ENCODE measurements at places on chromosomes 2 and 18. TPM values are rescaled to one million over a fixed set of nuclear protein-coding genes. Genes with fewer than 3 reads are reported as not detected.

KLHL41 gene
- total RNA-seq = not detected

HOXD11 gene
- not detected for total RNA-seq

DLGAP1 gene
- total RNA-seq = 1.0 TPM

CMPK2 gene
- total RNA-seq = 6.8 TPM

CTLA4 gene
- total RNA-seq = 254 TPM

LDAH gene
- 35.2 TPM for total RNA-seq

OTOF gene
- total RNA-seq = 1.6 TPM

DARS1 gene
- total RNA-seq = 218 TPM

- no peak for DNase-seq
Observed at GRCh38 chr2:178473931-178474330, 4.5 kb downstream of the FKBP7 start.

DNA sequence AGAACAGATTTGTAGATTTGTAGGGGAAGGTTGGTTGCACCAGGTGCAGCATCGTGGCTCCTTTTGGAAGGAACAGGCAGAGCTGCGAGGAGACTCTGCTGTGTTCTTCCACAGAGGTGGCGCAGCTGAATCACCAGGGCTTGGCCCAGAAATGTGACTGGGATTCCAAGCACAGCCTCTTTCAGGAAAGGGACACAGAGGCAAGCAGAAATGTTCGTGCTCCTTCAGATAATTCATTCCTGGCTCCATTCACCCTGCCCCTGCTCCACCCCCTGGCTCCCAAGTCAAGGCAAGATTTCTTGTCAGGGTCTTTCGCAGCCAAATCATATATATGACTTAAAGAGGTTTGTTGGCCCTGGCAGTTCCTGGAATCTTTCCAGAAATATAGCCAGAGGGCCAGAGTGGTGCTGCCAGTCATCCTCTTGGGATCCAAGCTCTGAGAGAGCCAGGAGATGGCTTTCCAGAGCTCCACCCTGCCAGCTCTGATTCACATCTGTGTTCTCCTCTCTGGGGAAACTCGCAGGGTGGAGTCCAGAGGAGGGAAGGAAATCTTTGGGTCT lies 203.9 kb upstream of the TANK start:
- no peak for DNase-seq

DNA sequence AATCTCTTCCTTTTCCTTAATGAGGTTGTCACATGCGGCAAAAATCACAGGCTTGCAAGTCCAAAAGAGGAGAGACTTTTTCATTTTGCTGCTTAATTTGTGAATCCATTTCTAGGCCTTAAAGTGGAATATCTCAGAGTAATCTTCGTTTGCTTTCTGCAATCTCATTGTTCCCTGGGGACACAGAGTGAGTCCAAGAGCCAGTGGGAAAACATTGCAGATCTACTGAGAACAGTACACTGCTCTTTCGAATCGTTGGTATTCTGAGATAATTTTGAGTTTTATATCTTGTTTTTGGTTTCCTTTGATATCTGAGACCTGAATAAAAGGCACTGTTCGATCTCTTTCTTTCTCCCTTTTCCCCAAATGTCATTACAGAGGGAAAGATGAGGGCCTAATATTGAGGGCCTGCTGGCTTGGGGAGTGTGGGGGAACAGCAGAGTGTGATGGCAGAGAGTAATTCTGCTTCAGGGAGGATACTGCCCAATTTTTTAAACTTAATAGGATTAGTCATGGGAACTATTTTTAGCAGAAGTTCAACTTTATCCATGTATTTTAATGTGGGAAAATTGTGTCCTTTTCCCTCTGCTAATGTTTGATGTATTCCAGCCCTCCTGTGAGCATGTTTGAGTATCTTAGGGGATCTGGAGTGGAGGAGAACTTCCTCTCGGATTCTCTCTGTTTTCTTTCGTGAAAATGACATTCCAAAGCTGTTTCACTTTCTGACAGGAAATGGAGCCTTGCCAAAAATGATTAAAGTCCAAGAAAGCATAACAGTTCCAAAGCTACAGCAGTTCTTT lies 418.2 kb upstream of the ZEB2 start:
- DNase-seq = no peak

DNA sequence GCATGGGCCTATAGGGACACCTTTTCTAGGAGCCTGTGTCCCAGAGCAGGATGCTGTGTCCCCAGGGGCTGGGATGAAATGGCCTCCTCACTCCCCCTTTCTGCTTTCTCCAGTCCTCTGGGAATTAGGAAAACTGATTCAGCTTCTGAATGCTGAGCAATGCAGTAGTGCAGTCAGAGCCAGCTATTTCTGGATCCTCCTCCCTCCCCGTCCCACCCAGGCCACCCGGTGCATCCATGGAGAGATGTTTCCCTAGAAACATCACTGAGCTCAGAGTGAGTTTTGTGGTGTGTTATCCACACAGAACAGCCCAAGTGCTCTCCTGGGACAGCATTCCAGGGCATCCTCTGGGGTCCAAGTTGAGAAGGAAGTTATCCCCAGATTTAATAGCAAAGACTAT lies 125.5 kb downstream of the LOXHD1 start:
- DNase-seq = no peak

- no peak for DNase-seq
Observed at GRCh38 chr2:26606847-26607190, 34.3 kb downstream of the CIB4 start.

DNA sequence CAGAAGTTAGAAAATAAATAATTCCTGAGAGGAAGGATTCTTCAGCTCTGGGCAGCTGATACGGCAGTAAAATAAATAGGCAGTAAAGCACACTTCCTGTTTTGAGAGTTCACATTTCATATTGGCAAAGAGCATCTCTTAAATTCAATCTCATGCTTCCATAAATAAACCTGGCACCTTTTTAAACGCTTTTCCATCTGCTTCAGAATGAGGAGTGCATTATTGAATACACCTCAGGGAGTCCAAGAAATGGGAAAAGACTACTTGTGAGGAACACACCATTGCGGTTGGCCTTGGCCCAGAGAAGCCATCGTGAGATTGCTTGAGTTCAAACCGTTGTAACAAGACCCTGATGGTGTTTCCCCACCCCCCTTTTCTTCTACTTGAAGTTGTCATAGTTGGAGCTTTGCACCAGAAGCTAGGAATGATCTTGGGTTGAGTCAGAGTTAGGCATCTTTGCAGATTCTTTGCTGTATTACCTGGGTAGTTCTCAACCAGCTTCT lies 123.9 kb downstream of the RDH14 start:
- DNase-seq = no peak

GRCh38 chr2:30444273-30444672 lies 2.8 kb upstream of the LCLAT1 start:
- no peak for DNase-seq

DNA sequence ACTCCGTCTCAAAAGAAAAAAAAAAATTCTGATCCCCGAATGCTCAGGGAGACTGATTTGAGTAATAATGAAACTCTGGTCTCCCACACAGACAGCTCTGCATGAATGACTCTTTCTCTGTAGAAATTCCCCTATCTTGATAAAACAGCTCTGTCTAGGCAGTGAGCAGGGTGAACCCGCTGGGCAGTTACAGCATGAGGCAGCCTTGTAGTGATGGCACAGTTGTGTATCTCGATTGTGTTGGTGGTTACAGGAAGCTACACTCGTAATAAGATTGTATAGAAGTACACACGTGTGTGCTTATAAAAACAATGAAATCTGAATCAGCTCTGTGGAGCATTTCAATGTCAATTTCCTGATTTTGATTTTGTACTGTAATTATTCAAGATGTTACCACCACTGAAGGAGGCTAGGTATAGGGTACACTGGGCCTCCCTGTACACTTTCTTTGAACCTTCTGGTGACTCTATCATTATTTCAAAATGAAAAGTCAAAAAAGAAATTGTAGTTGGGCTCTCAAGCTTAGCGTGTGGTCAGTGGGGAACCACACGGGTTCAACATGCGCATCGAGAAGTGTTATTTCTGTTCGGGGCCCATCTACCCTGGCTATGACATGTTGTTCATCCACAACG lies 34.9 kb upstream of the ATP8B1 start:
- peak; percentile 73 for DNase-seq

DNA sequence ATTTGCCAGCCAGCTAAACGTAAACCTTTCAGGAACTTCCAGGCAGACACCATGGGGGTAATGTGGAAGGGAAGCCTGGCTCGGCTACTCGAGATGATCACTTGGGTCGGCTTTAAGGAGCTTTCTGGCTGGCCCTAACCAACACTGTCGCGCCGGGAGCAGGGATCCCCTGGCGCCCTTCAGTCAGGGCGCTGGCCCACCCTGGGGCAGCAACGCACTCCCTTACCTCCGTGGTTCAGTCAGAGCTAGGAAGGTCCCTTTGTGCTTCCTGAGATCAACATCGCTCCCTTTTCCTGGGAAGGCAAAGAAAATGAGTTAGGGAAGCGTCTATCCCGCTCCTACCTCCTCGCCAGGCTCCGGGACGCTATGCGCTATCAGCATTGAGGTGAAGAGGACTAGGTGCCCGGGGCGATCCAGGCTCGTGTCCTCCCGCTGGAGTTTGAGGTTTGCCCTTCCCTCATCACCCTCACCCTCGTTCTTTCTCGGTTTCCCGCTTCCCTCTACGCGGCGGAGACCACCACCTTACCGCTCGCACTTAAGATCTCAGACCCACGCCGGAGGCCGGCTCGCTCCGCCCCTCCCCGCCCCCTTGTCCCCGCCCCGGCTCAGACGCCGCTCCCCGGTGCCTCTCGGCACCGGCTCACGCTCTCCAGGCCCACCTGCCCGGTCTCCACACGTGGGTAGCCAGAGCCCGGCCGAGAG lies 449 bp upstream of the ATRAID start:
- DNase-seq = no peak

GRCh38 chr2:113175736-113176695 lies 2.2 kb downstream of the PSD4 start:
- DNase-seq = peak; percentile 63

DNA sequence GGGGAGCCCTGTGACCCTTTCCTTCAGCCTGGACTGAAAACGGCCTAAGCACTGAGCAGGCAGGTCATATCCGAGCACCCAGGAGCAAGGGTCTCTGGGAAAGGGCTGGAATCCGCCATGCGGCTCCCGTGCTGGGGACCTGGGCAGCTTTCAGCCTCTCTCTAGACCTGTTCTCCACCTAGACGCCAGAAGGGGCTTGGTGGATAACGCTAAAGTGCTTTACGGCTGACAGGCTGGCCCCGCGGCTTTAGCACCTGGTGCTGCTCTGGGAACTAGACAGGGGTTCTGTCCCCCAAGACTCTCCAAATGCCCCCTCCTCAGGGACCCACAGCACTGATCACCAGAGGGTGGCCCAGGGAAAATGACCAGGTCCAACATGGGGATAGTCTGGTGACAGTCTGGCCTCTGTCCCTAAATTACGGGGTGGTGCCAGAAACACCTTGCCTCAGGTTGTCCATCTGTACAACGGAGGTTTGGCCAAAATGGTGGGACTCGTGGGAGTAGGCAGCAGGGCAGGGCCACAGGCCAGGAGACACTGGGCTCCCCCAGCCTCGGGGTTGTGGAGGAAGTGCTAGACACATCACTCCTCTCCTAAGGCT lies 13.0 kb downstream of the SDC1 start:
- no peak for DNase-seq

DNA sequence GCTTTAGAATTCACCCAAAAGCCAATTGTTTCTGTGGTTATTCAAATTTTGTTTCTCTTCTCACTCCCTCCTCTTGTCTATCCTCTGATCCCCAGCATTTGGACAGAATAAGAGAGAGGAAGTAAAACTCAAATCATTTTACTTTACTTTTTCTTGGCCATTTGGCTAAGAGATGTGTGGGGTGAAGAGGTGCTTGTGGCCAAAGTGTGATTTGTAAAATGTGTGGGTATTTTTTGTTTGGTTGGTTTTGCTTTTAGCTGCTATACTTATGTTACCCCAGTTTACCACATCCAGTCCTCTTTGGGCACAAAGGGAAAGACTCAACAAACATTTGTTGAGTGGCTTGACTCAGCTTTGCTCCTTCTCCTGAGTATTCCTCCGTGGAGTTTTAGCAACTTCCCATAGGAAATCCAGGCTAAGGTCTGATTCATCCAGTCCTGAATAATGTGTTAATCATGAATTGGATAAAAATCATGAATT lies 109.1 kb upstream of the CYP1B1 start:
- DNase-seq = no peak

DNA sequence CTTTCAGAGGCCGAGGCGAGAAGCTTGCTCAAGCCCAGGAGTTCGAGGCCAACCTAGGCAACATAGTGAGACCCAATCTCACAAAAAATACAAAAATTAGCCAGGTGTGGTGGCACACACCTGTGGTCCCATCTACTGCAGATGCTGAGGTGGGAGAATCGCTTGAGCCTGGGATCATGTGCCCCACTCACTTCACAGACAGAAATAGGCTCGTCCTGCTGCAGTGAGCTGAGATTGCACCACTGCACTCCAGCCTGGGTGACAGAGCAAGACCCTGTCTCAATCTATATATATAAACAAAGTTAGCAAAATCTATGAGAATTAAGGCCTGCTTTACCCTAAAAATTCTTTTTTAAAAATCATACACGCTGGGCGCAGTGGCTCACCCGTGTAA lies 50.8 kb downstream of the TEX44 start:
- DNase-seq = no peak

- no peak for DNase-seq
Observed at GRCh38 chr2:21650569-21650968, 526.8 kb downstream of the TDRD15 start.

DNA sequence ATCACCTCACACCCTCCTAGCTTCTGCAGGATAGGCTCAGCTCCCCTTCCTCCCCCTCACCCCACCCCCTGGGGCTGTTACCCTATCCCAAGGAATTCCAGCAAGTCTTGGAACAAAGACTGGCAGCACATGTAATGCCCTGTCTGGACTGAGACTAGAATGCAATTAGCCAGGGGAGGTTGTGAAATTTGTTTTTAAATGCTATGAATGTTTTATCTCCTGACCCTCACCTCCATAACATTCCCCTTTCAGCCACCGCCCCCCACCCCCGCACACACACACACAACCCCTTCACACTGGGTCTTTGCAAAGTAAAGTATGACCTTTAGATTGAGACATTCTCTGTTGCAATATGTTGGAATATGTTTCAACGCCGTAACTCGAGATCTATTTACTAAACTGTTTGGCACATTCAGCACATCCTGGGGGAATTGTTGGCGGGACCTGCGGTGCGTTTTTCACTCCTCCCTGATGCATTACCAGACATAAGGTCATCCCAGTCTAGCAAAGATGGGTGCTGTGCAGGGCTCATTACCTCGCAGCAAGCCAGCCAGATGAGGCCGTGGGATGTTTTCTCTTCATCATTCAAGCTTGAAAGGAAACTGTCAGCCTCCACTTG lies 290.7 kb upstream of the SLC14A2 start:
- no peak for DNase-seq

- DNase-seq = no peak
Observed at GRCh38 chr2:11861044-11861443, 114.6 kb downstream of the LPIN1 start.

DNA sequence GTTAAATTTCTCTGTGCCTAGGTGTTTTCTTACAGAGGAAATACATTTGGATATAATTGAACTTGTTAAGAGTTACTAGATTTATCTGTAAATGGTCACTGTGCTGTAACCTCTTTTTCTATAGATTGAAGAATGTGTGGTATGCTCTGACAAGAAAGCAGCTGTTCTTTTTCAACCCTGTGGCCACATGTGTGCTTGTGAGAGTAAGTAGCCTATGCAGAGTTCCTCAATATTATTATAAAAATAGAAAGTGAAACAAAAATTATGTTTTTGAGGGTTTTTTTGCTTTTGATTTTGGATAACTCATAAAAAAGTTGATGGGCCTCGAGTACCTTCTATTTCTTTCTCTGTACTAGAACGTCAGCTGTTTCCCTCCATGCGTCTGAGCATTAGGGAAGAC lies 112.4 kb downstream of the MIB1 start:
- DNase-seq = no peak
